Kidney capillary endothelial cell (primary cell): ENCODE measurements at places on chromosomes 1 and 21.
A peak's percentile ranks its signal among the peaks of the same experiment; 100 is the strongest.

- no peak for DNase-seq
These were observed 47.6 kb downstream of the KRTAP19-8 start for GRCh38 chr21:30990514-30991262.

DNA sequence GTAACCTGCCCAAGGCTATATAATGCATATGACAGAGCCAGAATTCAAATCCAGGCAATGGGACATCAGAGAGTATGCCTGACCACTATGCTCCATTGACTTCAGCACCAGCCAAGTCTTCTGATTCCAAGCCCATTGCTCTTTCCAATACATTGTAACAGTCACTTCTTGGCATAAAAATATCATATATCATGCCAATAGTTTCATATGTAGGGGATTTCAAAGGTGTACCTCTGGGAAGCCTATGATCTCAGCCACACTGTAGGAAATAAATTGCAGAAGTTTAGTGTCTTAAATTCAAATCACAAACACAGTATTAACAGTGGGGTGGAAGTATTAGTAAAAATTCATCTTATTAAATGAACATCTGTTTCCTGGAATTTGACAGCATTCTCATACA is 30.0 kb upstream of the ROR1 start:
- DNase-seq, result no peak

DNA sequence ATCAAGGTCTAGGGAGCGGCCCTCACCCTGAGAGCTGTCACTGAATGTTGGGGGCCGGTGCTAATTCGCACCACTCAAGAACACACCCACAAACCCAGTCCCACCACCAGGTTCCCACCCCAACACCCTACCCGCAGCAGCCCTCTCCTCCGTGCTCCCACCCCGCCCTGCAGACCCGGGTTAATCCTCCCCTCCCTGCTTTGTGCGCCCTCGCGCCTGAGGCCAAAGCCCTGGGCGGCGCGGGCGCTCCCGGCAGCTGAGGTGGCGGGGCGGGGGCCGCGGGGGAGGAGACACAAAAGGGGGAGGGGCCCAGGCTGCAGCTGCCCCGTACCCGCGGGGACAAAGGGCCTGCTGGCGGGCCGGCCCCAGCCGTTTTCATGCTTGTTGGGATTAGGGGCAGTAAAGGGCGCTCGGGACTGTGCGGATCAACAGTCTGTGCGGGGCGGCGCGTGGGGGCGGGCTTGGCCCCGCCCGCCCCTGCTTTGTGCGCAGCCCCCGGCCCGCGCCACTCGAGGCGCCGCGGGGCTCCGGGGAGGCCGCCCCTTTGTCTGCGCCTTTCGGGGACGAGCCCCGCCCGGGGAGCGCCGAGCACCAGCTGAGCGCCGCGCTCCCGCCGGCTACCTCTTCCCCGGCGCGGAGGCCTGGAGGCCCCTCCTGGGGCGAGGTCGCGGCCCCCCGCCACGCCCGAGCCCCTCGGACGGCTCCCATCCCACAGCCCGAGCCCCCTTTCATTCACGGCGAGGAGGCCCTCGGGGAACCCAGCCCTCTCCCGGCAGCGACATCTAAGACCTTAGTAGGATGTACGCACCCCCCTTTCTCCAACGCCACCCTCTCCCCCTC is 10.9 kb downstream of the C1orf216 start:
- DNase-seq, result no peak

DNA sequence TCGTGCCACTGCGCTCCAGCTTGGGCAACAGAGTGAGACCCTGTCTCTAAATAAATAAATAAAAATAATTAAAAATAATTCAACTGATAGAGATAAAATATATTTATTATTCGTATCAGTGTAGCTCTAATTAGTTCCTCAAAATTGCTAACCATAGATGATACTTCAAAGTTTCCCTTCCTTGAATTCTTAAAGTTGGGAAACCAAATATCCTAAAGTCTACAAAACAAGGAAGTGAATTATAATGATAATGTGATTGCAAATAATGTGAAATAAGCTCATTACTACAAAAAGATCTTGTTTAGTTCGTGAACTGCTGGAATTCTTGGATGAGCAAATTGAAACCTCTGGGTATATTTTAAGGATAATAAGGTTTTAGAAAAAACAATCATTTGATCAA is 60.5 kb downstream of the NUP210L start:
- no peak for DNase-seq

- peak; percentile 44 for DNase-seq
These were observed at the start of gene ZBTB8A for GRCh38 chr1:32538887-32539583. TSS of gene ZBTB8A (plus strand) at chr1:32539427. CDS start at chr1:32592932, 53,505 bp downstream.

DNA sequence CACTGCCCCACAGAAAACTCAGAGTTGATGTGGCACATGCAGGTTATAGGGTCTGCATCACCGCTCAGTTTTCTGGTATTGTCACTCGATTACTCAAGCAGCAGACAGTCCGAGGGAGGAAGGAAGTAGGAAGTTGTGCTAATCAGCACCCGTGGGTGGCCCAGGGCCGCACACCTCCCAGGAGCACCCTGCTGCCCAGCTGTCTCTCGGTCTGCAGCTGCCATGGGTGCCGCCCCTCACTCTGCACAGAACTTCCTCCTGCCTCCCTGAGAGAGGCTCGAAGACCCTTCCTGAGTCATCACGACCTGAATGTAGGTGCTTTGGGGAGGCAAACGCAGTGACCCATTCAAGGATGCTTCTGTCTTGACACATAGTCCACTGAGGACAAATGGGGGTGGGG is 4.2 kb upstream of the TFF3 start:
- peak; percentile 26 for DNase-seq

- DNase-seq, result no peak
These were observed 114.6 kb upstream of the VAV3 start for GRCh38 chr1:108079440-108080025.

DNA sequence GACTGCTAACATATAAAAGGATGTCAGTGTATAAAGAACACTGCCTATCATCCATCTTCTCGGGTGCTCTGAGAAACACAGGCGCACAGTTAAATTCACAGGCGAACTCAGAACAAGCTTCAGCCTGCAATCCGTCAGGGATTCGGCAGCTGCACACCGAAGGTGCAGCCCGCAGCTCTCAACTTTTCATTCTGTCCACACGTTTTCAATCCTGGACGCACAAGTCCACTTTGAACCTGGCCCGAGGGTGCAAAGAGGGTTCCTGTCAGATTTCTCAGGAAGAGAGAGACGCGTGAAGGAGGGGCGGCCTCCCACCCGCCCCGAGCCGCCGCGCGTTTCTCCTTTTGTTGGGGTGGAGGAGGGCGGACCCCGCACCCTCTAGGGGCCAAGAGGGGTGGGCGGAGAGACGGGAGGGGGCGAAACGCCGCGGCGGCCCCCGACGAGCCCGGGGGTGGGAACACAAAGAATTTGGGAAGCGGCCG is 724 bp downstream of the DOCK7 start:
- peak; percentile 10 for DNase-seq

DNA sequence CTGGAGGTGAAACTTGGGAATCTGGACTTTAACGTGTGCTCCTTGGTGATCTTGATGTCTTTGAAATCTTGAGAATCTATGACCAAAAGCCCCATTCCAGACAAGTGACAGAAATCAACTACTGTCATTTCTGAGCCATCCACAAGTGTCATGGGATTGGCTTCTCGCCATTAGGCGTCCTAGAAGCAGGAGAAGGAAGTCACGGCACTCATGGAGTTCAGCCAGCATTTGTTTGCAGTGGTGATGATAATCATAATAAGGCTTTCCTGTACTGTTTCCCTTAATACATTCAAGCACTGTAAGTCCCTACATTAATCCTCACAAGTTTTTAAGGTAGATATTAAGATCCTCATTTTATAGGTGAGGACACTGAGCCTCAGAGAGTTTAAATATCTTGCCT is 11.9 kb downstream of the F5 start:
- DNase-seq, result no peak

DNA sequence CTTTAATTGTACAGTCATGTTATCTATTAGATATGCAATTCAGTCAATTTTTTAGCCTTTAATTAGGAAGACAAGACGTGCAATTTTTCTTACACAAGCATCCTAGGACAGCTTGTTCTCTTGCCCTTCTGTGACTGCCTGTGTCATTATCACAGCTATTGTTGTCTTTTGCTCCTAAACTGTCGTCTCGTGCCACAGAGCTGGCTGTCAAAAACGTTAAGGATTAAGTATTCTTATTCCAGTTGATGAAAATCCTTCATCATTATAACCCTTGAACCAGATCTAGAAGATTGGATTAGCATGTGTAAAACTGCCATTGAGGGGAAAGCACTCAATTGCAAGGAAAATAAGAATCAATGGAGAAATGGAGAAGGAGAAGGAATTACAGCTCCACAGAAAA is 43.8 kb upstream of the AIM2 start:
- DNase-seq, result no peak

DNA sequence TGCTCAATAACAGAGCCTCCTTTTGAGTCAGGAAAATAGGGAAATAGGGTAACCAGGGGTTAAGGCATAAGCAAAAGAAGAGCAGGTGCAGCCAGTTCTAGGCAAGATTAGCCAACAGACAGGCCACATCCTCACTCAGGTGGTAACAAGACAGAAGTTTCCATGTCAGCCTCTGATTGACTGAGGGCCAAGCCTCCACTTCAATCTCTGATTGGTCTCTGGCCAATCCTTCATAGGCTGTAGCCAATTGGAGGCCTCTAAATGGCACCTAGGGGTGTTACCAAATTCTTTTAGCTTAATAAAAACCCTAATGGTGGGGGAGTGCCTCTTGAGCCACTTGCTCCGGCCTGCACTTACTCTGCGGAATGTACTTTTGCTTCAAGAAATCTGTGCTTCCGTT is 37.2 kb downstream of the LACTBL1 start:
- DNase-seq, result no peak

DNA sequence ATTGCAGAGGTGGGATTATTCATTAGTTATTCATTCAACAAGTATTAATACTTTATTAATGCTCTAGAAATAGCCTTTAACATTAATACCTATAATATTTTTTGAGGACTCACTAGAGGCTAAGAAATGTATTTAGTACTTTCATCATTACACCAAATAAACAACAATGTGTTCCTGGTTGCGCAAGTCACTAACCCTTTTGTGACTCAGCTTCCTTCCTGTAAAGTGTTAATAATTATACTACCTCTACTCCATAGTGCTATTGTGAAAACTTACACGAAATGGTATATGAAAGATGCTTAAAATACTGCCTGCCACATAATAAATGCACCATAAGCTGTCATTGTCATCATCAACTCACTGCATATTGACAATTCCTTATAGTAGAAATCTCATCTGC is 431.0 kb downstream of the DPYD start:
- peak; percentile 60 for DNase-seq

DNA sequence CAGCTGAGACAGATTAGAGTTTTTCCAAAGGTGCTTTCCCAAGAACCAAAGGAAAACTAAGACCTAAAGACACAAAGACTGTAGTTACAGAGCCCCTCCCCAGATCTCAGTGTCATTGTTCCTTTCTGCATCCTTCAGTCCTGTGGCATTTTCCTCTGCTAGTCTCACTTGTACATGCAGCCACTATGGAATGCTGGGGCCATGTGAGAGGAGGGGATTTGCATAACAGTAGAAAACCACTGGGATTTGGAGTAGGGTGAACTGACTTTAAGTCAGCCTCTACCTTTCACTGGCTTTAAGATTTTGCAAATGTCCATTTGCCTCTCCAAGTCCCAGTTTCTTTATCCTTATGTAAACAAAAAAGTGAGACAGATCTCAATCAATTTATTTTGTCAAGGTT is 119.4 kb upstream of the F3 start:
- DNase-seq, result no peak

DNA sequence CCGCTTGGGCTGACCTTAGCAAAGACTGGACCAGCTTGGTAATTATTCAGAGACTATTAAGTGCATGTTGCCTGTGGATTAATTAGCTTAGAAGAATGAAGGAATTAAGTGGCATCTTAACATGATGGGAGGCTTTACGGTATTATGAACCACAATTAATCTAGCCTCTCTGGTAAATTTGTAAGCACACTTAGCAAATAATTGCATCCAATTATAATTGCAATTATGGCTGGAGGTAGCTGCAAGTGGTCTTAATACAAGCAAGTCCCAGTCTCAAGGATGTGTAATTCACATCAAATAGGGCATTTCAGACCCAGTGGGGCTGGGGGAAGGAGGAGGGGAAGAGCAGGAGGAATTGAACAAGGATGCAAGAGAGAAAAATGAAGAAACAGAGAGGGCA is 151.6 kb downstream of the CNIH3 start:
- DNase-seq, result no peak

DNA sequence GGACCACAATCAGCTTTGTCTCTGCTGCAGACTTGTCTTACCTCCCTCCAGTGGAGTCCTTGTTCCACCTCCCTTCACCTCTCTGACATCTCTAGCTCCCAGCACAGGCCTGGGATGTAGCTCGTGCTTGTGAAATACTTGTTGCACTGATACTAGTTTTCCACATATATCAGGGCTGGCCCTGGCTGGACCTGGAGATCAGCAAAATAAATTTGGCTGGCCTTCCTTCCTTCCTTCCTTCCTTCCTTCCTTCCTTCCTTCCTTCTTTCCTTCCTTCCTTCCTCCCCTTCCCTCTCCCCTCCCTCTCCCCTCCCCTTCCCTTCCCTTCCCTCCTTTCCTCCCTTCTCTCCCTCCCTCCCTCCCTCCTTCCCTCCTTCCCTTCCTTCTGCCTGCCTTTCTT is 196.5 kb downstream of the HIVEP3 start:
- no peak for DNase-seq

DNA sequence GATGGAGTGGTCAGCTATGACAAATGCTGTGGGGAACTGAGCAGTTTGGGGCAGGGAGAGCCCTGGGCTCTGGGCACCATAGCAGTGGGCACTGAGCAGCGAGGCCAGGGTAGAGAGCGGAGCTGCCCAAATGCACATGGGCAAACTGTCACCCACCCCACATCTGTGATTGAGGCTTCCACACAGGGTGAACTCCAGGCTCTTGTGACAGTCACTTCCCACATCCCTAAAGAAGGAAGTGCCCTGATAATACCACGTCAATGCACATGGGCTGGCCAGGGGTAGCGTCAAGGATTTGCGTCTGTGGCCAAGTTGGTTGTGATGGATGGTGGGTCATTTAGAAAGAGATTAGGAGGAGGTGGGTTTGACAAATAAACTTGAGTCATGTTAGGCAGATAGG is 2.6 kb upstream of the GUCA2B start:
- DNase-seq, result no peak

DNA sequence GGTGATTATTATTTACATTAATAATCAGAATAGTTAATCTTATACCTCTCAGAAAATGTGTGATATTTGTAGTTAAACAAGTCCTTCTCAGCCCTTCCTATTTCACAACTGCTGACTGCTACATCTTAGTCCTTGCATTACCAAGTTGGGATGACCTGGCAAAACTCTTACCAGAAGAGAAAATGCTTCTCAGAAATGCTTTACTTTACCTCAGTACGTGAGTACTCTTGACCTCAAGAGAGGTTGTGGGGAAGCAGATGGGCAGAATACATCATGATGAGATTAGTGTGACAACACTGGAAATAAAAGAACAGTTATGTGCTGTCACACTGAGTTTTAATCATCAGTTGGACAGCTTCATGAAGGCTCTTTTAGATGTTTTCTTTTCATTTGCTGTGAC is 16.2 kb downstream of the CFAP126 start:
- no peak for DNase-seq
